ENCODE measurements at places on chromosomes 3 and 15.

GRCh38 chr15:71341811-71342550 is 226.7 kb downstream of the THSD4 start:
- no peak for DNase-seq

- DNase-seq: no peak
Observed at GRCh38 chr3:16432714-16433113, 80.8 kb downstream of the RFTN1 start.

DNA sequence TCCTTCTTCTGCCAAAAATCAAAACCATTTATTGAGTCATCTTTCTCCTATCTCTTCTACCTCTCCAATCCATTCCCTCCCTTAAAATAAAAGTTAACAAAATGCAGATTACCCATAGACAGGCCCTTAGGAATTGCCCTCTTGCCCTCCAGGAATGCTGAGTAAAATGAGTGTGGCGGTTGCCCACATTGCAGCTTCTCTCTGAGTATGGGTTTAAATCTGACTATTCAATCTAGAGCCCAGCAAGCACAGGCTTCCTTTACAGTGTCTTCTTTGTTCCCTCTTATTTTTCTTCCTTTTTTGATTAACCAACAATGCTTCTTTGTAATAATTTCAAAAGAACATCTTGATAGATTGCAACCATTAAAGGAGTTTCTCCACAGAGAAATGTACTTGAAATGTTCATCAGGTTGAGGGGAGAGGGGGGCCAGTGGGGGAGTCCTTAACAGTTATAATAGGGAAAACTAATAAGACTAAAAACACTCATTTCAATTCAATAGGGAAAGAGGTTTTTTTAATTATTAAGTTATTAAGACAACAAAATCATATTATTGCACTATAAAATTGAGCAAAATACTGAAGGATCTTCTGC is 135.3 kb upstream of the LMCD1 start:
- DNase-seq: no peak

- DNase-seq: no peak
Observed at GRCh38 chr3:130276203-130276803, 69.2 kb upstream of the COL6A5 start.

DNA sequence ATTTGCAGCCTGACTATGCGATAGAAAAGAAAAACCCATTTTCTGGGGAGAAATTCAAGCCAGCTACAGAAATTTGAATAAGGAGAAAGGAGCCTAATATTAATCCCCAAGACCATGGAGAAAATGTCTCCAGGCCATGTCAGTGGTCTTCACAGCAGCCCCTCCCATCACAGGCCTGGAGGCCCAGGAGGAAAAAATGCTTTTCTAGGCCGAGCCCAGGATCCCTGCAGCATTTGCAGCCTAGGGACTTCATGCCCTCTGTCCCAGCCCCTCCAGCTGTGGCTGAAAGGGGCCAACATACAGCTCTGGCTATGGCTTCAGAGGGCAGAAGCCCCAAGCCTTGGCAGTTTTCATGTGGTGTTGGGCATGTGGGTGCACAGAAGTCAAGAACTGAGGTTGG is 26.3 kb downstream of the ARRDC4 start:
- no peak for DNase-seq

DNA sequence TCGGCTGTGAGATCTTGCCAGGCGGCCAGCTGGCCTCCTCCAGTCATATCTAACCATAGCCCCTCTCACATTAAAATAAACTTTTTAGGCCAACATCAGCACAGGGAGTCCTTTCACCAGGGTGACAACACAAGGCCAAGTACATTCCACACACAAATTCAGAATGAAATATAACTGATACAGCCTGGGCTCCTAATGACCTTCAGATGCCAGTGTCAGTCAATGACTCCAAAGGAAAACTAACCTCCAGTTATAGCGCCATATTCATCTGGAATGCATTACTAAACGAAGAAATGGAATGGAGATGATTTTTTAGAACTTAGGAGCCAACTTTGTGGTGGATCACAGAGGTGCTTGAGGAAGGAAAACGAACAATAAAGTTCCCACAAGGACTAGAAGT is 205.4 kb downstream of the GREM1 start:
- DNase-seq: no peak

DNA sequence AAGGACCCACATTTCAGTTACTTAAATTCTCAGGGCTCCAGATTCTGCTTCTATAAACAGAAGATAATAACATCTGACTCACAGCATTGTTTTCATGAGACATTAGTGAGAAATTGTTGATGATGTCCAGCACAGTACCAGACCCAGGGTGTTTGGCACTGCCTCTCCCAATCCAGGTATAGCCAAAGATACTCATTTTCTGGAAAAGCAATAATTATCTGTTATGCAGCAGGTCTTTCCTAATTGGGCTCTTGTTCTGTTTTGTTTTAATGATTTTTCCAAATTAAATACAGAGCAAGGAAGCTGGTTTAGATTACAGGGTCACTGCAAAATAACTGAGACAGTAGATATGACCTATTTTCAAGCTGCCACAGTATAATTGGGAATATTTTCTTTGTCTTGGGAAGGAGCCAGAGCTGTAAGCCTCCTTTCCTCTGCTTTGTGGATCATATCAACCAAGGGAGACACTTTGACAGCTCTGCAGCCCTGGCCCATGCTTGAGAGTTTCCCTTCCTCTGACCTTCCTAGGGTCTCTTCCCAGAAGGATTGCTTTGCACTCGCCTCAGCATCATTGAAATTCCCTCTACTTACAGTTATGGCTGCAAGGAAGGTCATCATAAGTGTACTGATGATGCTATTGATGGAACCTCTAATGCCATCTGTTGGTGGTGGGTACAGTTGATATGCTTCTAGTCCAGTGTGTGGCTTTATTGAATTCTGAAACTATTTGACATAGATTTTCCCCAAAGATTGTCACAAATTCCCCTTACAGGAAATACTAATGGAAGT is 522.4 kb upstream of the ADAMTS9 start:
- DNase-seq: no peak

- DNase-seq: no peak
Observed at GRCh38 chr3:167705840-167706239, 28.9 kb downstream of the PDCD10 start.

GRCh38 chr15:83588441-83588840 is 65.5 kb upstream of the ADAMTSL3 start:
- DNase-seq: no peak

DNA sequence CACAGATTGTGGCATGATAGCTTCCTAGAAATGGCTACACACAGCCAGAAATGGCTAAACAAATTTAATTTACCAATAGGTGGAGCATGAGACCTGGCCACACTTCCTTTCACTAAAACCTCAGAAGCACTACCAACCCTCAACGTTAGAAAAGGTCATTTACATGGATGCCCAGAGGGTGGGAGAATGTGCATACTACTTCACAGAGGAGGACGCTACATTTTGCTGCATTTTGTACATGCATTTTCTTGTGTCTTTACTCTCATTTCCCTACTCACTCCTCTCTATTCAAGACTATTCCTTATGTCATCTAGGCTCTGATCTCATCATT is 40.1 kb downstream of the C2CD4B start:
- DNase-seq: no peak

DNA sequence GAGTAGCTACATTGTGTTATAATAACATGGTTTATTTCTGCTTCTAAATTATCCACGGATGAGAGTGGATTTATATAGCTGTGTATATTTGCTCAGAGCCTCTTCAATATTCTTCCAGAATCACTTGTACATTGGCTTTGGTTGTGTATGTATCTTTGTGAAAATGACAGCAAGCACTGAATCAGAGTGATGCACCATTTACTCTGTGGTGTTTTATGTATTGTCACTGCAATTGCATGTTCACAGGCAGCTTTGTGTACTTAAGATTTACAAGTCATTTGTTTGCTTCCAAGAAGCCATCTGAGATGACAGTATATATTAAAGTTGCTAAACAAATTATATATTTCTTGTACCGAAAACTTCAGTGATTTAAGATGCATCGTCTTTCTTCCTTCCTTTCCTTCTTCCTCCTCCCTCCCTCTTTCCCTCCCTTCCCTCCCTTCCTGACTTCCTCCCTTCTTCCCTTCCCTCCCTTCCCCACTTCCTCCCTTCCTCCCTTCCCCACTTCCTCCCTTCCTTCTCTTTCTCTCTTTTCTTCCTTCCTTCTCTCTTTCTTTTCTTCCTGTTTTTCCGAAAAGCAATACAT is 362.3 kb upstream of the GOLIM4 start:
- DNase-seq: no peak

DNA sequence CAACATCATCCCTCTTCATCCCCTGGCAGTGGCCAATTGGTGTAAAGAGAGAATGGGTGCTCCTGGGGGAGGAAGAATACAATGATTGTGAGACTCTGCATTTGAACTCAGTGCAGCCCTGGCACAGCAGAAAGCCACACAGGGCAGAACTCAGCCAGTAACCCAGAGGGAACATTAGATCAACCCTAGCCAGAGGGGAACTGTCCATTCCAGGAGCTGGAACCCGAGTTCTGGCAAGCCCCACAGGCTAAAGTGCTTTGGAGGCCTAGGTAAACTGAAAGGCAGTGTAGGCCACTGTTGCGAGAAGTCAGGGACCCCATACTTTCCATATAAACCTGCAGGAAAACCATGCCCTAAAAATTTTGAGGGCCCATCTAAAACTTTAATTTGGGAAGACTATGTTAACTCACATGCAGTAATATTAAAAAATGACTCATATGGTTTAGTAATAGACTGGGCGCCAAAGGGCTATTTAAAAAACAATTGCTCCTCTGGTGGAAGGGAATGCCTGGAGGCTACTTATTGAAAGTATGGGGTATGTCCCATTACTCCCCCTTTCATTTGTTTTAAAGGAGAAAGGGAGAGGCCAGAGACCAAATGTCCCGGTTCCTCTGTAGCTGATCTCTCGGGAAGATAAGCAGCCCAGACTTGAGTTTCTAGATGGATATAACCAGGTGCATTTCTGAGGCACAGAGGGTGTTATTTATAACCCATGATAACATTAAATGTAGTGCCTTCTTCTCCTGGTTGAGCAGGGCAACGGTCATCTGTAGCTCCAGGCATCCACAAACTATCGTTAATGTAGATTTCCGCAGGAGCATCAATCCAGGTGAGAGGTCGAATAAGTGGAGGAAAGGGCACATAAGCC is 5.8 kb upstream of the RAD51 start:
- no peak for DNase-seq

DNA sequence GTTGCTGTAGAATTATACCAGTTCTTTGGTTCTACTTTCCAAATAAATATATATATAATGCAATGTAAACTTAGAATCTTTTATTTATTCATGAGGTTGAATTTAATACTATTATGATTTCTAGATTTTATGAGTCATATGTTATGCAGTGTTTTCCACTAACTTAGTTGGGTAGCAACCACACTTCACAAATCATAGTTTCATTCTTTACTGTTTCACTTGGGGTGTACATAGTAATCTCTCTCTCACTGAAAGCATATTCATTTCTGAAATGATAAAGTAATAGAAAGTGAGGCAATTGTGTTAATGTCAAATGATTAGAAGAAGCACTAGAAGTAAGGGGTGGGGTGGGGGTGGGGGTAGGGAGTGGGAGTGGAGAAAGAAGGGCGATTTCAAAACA is 52.6 kb downstream of the IQCH start:
- DNase-seq: no peak

DNA sequence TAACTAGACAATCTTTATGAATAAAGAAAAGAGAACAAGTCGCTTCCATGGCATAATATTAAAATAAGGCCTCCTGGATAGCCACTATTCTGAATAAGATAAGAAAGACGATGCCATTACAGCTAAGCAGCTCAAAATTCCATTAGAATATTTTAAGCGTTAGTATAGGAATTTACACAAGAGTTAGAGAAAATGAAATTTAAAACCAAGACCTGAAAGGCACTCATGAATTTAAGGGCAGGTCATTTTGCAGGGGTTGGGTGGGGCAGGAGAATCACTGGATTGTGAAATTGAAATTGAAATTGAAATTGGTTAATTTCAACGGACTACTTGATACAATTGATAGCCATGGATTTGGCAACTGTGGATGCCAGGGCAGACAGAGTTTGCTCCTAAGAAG is 91.8 kb upstream of the GOLGA8J start:
- no peak for DNase-seq

GRCh38 chr15:87589134-87589533 is 667.4 kb downstream of the NTRK3 start:
- no peak for DNase-seq

- DNase-seq: no peak
Observed at GRCh38 chr3:171996178-171996817, 43.1 kb upstream of the FNDC3B start.

- DNase-seq: no peak
Observed at GRCh38 chr15:98966091-98966787, 41.4 kb downstream of the PGPEP1L start.

GRCh38 chr3:178067721-178068120 is 468.5 kb upstream of the KCNMB2 start:
- no peak for DNase-seq

- DNase-seq: no peak
Observed at GRCh38 chr3:52693071-52693470, 7.2 kb downstream of the GNL3 start.

GRCh38 chr3:103787164-103787871 is 1352.5 kb downstream of the ZPLD1 start:
- DNase-seq: no peak

DNA sequence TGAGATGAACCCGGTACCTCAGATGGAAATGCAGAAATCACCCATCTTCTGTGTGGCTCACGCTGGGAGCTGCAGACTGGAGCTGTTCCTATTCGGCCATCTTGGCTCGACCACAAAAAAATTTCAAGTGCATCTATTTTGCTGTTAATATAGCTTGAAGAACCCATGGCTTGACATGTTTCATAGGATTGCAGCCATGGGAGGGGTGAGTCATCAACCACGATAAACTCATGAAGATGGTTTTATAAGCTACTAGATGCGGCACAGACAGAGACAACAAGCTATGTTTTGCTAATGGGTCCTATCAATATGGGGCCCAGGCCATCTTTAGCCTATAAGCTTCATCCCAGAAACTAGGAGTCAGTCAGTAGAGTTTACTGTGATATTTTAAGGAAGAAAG is 100.4 kb upstream of the PHLDB2 start:
- no peak for DNase-seq

- DNase-seq: no peak
Observed at GRCh38 chr15:95302206-95302605, 1028.3 kb upstream of the NR2F2 start.

DNA sequence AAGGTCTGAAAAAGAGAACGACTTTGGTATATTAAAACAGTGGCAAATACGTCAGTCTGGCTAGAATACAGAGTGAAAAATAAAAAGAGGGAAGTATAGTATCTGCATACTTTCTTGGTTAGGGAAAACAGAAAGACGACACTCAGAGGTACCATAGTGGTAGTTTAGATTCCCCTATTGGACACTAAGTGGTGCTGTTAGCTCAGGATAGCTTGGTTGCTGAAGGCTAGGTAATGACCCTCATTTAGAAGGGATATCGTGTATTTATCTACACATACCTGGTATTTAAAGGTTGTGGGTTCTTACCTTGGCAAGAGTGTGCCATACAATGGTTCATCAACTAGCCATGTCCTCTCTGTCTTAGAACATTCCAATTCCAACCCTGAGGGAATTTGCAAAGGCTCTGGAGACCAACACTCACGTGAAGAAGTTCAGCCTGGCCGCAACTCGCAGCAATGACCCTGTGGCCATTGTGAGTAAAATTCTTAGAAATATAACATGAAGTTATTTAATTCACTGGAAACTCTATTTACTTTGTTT is 31.0 kb downstream of the TMOD2 start:
- no peak for DNase-seq

GRCh38 chr3:34842706-34843480 is 796.4 kb upstream of the ARPP21 start:
- no peak for DNase-seq
